ENCODE measurements at places on chromosomes 4 and X.

GRCh38 chrX:18210470-18210869, 10.2 kb downstream of the BEND2 start:
- DNase-seq: no peak

DNA sequence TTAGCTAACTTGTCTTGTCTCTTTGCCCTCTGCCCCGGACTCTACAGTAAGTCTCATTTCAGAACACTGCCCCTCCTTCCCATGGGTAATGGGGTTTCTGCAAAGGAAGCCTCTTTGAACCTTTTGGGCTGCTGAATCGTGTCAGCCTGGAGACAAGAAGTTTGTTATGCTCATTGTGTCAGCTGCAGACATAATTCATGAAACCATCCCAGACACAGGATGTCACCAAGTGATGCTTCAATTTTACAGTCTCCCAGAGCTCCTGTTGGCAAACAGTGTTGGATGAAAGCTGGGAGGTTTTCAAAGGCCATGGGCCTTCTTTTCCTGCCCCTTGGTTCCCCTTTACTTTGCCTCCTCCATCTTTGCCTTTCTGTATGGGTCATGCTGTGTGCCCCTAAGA, 223.1 kb upstream of the TAPT1 start:
- no peak for DNase-seq

- no peak for DNase-seq
Measured at GRCh38 chrX:758917-759316, 128.3 kb downstream of the SHOX start.

- no peak for DNase-seq
Measured at GRCh38 chr4:76960014-76960413, 10.5 kb downstream of the SEPTIN11 start.

DNA sequence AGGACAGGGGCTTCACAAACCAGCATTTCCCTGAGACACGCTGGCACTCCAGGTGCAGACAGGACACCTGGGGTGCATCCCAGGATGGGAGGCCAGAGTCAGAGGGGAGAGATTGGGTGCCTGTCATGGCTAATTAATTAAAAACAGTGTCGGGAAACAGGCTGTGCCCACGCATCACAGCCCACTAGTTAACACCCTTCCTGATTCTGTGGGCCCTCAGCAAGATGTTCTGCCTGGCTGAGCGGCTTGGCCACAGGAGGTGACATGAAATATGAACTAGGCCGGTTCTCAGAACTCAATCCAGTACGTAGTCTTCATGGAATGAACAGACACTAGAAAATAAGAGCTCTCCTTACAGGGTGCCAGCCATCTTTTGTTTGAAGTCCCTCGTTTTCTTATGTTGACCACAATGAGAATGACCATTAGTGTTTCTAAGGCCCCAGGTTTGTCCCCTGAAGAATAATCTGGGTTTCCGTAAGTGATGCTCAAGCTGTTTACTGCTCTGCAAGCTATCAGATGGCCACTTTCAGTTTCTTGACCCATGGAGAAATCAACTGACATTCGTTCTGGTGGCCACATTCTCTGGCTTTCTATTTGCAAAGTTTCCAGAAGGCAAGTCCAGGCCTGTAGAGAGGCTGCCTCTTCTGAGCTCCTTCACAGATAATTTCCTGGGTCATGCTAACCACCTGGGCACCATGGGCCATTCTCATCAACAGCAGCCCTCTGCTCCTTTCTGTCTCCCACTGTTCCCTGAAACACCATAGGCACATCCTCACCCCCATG, 72.3 kb downstream of the SLC34A2 start:
- no peak for DNase-seq

DNA sequence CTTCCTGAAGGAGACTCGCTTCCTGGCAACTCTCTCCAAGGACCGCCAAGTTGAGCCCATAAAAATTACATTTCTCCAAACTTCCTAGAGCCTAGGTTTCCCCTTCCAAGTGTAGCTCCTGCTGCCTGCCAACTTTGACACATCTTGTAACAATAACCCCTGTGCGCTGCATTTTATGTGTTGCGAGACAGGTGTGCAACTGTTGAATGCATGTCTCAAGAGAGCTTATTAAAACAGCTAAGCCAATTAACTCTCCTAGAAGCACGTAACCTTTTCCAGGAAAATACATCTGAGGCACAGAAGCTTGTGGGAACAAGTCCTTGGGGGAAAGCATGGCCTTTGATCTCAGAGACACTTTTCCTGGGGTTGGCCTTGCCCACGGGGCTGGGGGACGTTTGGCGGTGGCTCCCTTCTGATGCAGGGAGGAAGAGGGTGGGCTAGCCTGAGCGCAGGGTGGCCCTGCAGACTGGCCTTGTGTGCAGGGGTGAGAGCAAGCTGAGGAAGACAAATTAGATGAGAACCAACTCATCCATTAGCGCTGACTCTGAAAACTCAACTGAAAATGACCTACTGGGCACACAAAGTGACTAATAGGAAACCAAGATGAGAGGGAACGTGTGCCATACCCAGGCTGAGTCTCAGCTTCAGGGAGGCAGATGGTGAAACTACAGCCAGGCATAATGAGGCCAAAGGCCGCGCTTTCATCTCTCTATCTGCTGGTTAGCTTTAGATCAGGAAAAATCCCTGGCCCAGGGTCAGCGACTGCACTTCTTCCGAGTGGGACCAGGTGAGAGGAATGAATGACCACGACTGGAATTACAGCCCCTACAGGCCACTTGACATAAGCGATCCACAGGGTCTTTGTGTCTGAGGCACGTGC, 75.3 kb downstream of the ENPP6 start:
- no peak for DNase-seq

GRCh38 chr4:72442715-72443114, 126.3 kb downstream of the ADAMTS3 start:
- no peak for DNase-seq
